ENCODE measurements at places on chromosomes 13 and 19. TPM values are rescaled to one million over a fixed set of nuclear protein-coding genes. Genes with fewer than 3 reads are reported as not detected.

- no peaks in the 10 kb centered on the region for H3K4me1 ChIP-seq
- H3K27ac ChIP-seq = no peak overlapping the region
- DNase-seq = no peak
- H3K4me3 ChIP-seq = no peak overlapping the region
- H3K27me3 ChIP-seq = no peaks in the 10 kb centered on the region
These were observed 61.4 kb downstream of the RNASEH2B start for GRCh38 chr13:50970956-50971355.

The ERICH6B gene
- not detected for total RNA-seq

DNA sequence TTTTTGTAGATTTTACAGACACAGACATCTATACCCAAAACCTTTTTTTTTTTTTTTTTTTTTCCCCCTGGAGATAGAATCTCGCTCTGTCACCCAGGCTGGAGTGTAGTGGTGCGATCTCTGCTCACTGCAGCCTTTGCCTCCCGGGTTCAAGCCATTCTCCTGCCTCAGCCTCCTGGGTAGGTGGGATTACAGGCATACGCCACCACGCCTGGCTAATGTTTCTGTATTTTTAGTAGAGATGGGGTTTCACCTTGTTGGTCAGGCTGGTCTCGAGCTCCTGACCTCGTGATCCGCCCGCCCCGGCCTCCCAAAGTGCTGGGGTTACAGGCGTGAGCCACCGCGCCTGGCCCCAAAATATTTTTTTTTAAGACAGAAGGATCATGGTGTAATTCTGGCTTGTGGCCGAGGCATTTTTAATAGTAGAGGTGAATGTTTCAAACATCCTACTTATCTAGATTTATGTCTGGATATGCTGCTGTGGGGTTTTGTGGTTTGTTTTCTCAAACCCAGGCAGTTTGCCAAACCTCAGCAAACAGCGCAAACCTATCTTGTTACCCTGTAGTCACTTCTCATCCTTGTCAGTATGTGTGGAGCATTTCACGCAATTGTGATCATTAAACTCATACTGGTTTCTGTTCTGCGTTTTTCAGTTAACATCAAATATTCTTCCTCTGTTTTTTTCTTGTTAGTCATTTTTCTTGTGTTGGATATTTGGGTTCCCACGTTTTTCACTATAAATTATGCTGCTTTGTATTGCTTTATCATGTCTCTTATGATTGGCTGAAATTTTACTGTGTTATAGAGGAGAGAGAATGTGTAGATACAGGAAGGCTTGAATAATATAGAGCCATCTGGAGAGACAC, 36.2 kb upstream of the GARRE1 start:
- no peak overlapping the region for H3K27ac ChIP-seq
- H3K36me3 ChIP-seq = peaks cover 88% of the 10 kb centered on the region
- no peaks in the 10 kb centered on the region for H3K27me3 ChIP-seq
- no peak overlapping the region for H3K4me3 ChIP-seq

The FUT1 gene
- 14.7 TPM for total RNA-seq

DNA sequence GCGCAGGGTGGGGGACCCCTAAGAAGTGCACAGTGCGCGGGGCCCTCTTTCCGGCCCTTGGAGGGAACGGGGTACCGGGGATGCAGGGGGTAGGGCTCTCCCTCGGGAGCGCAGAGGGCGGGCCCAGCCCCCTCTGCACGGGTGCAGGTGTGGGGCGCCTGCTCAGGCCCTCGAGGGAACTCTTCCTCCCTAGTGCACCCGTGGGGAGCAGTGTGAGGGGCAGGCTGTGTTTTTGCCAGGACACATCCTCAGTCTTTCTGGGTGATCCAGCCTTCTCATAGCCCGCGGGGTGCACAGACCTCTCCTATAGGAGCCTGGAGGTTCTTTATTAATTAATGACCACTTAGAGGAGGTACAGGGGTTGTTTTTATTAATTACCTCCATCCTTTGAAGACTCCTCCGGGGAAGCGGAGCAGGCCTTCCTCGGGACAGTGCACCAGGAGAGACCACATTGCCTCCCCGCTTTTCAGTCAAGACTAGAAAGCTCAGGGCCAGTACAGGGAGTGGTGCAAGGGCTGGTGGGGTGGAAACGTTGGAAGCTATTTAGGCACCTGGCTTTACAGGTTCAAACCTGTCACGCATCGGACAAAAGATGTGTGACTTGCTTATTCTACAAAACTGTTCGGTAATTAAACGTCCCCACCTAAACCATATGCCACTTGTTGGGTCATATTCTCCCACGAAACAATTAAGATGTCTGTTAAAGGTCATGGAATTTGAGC, 598 bp upstream of the GJB6 start:
- no peak for DNase-seq
- H3K4me1 ChIP-seq = no peaks in the 10 kb centered on the region
- no peak overlapping the region for H3K27ac ChIP-seq
- no peaks in the 10 kb centered on the region for H3K27me3 ChIP-seq
- no peaks in the 10 kb centered on the region for H3K36me3 ChIP-seq
- no peak overlapping the region for H3K4me3 ChIP-seq

DNA sequence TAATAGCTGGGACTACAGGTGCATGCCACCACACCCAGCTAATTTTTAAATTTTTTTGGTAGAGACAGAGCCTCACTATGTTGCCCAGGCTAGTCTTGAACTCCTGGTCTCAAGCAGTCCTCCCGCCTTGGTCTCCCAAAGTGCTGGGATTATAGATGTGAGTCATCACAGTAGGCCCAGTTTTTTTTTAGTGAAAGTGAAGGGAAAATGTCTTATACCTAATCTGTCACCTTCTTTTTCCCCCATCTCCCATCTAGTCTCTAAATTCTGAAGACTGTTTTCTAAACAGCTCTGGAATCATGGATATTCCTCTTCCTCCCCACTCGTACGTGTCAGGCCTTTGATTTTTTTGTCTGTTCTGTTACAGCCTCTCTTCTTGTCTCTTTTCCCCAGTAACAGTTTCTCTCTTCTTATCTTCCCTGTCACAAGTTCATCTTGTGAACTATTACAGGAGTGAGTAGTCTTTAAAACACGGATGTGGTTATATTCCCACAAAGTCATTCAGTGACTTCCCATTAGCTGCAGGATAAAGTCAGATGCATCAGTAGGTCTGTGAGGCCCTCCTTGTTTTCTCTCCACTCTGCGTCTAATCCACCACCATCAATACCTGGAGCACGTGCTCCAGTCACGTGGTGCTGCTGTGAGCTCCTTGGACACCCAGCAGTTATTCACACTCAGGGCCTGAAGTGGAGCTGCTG, 2.9 kb downstream of the CDC16 start:
- peaks cover 6% of the 10 kb centered on the region for H3K4me1 ChIP-seq
- no peaks in the 10 kb centered on the region for H3K27me3 ChIP-seq
- no peak for DNase-seq
- peak overlapping the region; percentile 25 for H3K27ac ChIP-seq
- peaks cover 64% of the 10 kb centered on the region for H3K36me3 ChIP-seq
- peak overlapping the region; percentile 5 for H3K4me3 ChIP-seq

The ASPDH gene
- not detected for total RNA-seq

The SLC10A2 gene
- total RNA-seq = not detected

- H3K4me1 ChIP-seq = peaks cover 27% of the 10 kb centered on the region
- H3K36me3 ChIP-seq = peaks cover 41% of the 10 kb centered on the region
- DNase-seq = peak; percentile 94
- peak overlapping the region; percentile 88 for H3K4me3 ChIP-seq
- H3K27me3 ChIP-seq = no peaks in the 10 kb centered on the region
- H3K27ac ChIP-seq = peak overlapping the region; percentile 83
These were observed 750 bp upstream of the GPR108 start for GRCh38 chr19:6737873-6738786.

DNA sequence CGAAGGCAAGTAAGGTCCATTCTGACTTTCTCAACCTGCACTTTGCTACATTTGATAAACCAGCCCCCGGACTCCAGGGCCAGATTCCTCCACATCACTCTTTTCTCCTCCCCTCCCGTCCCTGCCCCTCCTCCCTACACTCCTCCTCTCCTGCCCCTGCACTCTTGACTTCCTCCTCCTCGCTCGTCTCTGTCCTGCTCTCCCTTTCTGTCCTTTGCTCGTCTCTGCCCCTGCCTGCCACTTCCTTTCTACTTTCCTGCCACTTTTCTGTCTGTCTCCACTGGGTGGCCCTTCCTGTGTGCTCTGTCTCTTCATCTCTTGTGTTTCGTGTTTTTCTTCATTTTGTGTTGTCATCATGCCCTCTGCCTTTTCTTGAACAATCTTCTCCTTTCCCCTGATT, 7.0 kb downstream of the U2AF2 start:
- no peaks in the 10 kb centered on the region for H3K27me3 ChIP-seq
- DNase-seq = no peak
- H3K4me1 ChIP-seq = peaks cover 22% of the 10 kb centered on the region

DNA sequence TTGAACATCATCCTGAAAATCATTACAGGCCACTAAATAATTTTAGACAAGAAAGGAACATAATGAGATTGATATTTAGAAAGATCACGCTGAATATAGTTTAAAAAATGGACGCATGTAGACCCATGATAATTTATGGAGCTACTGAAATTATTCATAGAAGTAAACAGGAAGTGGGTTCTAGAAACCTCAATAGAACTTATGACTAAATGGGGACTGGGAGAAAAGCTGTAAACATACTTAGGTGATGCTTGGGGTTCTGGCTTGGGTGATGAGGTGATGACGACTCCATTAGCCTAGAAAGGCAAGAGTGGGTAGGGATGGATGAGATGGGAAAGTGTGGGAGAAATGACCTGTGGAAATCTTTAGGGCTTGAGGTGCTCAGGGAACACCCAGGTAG, 484.0 kb downstream of the MYO16 start:
- DNase-seq = no peak
- no peak overlapping the region for H3K4me3 ChIP-seq
- H3K27ac ChIP-seq = no peak overlapping the region
- H3K4me1 ChIP-seq = peaks cover 5% of the 10 kb centered on the region
- no peaks in the 10 kb centered on the region for H3K36me3 ChIP-seq

DNA sequence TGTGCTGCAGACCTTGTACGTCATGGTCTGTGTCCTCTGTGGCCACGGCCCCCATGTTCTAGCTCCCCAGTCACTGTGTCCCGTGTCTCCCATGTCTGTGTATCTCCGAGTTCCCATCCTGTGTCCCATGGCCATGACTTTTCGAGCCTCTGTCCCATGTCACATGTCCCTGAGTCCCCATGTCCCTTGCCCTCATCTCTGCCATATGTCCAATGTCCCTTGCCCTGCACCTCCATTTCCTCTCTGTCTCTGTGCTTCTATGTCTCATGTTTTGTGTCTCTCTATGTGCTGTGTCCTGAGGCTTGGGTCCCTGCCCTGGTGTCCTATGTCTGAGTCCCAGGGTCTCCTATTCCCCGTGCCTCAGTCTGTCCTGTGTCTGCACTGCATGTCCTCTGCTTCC, 2.0 kb downstream of the ATP4A start:
- peaks cover 41% of the 10 kb centered on the region for H3K27me3 ChIP-seq
- no peak overlapping the region for H3K4me3 ChIP-seq
- H3K4me1 ChIP-seq = no peaks in the 10 kb centered on the region
- H3K27ac ChIP-seq = no peak overlapping the region
- DNase-seq = no peak

DNA sequence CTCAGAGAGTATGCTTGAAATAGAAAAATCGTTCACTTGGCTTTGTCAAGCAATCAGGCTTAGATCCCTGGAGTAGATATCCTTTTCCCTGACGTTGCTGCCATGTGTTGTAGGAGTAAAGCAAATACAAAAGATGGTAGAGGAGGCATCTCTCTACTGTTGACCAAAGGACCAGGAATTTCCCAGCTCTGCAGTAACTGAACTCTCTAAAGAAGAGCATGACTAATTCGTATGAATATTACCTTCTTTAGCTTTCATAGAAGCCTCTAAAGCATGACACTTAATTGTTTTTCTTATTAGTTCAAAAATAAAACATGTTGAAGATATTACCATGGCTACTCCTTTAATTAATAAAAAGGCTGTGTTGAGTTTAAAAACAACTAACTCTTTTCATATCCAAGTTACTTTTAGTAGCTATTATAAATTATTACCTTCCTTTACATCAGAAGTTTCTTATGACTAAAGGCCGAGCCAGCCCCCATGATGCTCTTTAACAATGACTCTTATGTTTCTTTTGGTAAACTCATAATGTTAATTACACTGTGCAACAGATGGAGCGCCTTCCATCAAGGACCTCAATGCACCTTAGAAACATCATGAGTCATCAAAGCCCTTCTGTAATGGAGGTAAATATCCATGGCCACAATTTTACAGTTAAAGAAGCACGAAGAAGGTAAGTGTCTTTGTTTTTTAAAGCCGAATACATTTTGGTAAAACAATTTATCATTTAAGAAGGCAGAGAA, 352.4 kb downstream of the KLF5 start:
- H3K36me3 ChIP-seq = no peaks in the 10 kb centered on the region
- no peaks in the 10 kb centered on the region for H3K27me3 ChIP-seq
- no peak for DNase-seq
- no peak overlapping the region for H3K4me3 ChIP-seq

GRCh38 chr13:29438769-29439168, 156.7 kb downstream of the SLC7A1 start:
- H3K4me3 ChIP-seq = no peak overlapping the region
- DNase-seq = peak; percentile 30
- H3K27me3 ChIP-seq = no peaks in the 10 kb centered on the region
- peaks cover 31% of the 10 kb centered on the region for H3K4me1 ChIP-seq
- H3K27ac ChIP-seq = no peak overlapping the region

DNA sequence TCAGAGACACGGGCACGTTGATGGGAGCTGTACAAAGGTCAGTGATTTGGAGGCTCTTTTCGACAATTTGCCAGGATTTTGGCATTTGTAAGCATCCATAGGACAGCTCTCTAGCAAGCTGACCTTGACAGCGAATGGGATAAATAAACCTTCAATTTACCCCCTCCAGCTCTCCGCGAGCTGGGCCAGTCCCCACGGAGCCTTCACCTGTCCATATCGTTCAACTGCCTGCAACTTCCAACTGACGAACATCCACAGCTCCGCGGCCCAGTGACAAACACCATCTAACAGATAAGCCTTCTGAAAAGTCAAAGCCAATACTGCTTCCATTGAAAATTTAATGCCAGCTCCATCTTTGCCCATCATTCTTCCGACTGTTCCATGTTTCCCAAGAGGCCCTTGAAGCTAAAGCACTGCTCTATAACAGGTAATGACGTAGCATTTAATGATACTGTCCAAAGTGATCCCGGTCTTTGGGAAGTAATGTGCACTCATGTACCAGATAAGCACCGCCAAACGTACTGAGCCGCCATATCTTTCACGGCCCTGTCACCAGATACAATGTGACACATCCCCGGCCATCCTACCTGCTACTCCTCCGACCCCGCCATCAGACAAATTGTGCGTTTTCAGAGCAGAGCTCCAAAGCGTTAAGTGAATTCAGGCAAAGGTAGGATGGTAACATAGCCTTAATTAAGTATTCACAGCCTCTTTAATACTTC, 365.3 kb upstream of the ZNF507 start:
- H3K4me3 ChIP-seq = no peak overlapping the region
- H3K4me1 ChIP-seq = no peaks in the 10 kb centered on the region
- no peak for DNase-seq

GRCh38 chr13:48621056-48621455, 32.7 kb upstream of the CYSLTR2 start:
- no peaks in the 10 kb centered on the region for H3K36me3 ChIP-seq
- no peaks in the 10 kb centered on the region for H3K4me1 ChIP-seq
- no peak for DNase-seq
- H3K27me3 ChIP-seq = no peaks in the 10 kb centered on the region
